ENCODE measurements at places on chromosomes 3 and 15. TPM values are rescaled to one million over a fixed set of nuclear protein-coding genes. Genes with fewer than 3 reads are reported as not detected.

The NAA50 gene
- 79.5 TPM for total RNA-seq

GRCh38 chr3:9255976-9256375 lies 6.5 kb upstream of the SRGAP3 start:
- DNase-seq, result no peak

DNA sequence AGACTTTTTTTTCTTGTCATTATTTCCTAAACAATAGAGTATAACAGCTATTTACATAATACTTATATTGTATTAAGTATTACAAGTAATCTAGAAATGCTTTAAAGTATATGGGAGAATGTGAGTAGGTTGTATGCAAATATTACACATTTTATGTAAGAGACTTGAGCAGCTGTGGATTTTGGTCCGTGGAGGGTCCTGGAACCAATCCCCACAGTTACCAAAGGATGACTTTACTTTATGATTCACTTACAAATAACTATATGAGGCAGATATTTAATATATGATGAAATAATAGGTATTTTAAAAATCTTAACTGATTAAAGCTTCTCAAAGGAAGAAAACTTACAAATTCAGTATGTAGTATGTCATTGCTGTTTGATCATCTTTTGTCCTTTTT lies 56.3 kb downstream of the PPP2R3A start:
- DNase-seq, result no peak

DNA sequence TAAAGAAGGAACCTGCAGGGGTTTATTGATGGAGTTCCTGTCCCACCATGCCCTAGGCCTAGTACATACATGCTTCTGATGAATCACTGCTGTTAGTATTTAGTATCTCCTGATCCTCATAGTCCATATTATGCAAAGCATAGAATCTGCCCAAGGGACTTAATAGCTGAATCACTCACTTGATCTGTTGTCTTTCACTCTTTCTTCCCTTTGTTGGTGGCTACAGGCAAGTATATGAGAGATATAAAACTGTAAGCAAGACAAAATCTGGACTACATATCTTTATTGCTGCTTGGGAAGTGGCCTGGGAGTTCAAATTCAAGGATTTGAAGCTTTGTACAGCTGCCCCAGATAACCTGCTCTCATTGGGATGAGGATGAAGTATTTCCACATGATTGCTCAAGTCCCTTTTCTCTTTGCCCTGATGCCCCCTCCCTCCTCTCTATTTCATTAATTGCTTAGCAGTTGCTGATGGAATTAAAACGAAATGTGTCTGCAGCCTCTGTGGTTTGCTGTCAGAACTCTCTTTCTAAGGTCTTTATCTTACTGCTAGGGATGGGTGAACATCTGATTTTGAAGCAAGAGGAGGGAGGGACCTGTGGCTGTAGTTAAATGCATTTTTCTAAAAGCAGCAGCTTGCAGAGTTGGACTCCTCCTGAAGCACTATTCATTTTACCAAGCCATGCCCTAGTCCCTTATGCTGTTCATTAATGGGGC lies 114.1 kb downstream of the ZNF609 start:
- DNase-seq, result no peak

GRCh38 chr3:25508901-25509300 lies 80.8 kb downstream of the RARB start:
- DNase-seq, result no peak

DNA sequence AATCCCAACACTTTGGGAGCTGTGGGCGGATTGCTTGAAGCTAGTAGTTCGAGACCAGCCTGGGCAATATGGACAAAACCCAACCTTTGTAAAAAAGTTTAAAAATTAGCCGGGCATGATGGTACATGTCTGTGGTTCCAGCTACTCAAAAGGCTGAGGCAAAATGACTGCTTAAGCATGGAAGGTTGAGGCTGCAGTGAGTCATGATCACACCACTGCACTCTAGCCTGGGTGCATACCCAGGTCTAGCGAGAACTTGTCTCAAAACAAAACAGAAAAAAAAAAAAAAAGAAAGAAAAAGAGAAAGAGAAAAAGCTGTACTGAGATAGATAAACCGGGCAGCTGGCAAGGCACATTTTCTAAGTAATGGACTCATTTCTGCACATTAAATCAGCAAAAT lies 10.6 kb downstream of the ARPP19 start:
- DNase-seq, result no peak

DNA sequence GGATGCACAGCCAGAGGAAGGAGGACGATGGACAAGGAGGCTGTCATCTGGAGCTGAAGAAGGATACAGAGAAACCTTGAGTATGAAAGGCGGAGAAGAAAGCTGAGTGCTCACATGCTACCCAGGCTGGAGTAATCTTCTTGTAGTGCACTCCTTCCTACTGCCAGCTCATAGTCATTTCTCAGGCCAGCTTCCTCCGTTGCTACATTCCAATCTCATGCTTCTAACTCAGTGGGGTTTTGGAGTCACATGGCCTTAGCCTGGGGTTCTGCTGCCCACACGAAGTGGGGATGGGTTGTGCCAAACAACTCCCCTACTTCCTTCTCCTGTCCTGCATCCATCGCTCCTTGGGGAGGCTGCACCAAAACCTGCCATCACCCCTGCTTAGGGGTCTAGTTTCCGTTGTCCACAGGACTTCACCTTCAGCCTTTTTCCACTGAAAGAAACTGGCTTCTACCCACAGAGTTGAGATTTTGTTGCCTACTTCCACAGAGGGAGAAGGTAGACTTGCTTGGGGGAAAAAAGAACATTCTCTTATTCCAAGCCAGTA lies 239.9 kb downstream of the EPHB1 start:
- no peak for DNase-seq

DNA sequence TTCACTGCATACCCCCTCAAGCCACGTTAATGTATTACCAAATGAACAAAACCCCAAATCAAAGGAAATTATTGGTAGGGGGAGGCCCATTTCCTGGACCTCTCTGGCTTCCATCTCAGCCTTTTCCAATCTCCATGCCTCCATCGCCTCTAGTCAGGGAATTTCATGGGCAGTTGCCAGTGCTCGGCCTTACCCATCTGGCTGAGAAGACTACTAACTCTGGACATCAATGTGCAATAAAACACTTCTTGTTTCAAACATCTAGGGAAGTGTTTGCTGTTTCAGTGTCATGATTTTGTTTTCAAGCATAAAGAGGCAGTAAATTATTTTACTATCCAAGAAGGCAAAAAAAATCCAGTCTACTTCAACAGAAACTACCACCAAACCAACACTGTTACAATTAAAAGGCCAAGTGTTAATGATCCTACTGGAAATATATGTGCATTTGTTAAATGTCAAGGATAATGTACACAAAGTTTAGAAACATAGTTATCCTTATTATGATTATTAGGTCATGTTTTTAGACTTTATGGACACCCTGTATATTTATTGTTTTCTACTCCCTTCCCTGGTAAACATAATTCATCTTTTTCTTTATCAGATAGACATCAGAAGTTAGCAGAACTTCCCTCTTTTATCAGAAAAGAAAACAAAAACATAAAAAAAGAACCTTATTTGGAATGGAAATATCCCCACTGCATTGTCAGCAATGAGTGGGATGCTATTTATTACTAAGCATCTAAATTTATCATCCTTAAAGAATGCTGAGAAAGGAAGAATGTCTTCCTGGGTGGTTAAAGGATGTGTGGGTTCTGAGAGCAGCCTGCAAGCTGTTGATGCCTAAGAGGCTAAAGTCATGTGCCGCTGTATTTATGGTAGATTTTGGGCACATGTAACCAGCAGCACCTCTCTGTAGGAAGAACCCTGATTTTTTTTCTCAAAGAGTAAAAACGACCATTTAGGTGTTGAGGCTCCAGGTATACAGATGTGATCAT lies 15.2 kb downstream of the LDHAL6B start:
- DNase-seq, result no peak

The HDGFL3 gene
- 36.7 TPM for total RNA-seq

DNA sequence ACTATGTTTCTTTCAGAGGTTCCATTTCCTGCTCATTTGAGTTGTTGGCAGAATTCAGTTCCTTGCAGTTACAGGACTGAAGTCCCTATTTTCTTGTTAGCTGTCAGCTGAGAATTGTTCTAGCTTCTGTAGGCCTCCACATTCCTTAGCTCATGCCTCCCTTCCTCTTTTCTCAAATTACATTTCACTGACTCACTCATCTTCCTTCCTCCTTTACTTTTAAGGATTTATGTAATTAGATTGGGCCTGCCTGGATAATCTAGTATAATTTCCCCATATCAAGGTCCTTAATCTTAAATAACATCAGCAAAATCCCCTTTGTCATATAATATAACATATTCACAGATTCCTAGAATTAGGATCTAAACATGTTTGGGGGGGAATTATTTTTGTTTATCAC lies 40.6 kb upstream of the RBMS3 start:
- DNase-seq, result no peak

All from left ventricle myocardium superior (tissue), 1 donor.